ENCODE measurements at places on chromosomes 2 and 18.

DNA sequence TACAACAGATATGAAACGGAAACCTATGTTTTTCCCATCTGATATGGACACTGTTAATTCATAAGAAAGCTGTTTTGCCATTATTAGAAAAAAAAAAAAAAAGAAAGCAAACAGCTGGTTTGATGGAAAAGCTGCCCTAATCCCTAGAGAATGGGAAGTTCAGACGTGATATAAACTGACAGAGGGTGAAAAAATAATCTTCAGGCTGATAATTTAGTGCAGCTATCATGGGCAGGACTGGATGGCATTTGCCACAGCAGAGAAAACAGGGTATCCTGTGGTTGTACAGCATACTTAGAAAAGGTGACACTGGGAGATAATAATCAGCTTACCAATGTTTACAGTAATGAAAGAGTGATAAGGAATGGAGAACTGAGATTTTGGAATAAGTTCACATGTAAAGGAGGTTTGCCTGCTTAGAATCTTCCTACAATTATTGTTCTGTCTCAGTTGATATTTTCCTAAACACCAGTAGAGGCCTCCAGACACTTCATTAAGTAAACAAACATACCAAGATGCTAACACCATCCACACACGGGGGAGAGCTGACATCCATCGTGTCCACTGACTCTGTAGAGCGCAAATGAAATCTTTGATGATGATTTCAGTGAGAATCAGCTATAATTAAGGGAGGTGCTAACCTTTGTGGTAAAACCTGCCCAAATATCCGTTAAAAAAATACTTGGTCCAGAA is 211.6 kb upstream of the MMADHC start:
- DNase-seq, result peak; percentile 1

DNA sequence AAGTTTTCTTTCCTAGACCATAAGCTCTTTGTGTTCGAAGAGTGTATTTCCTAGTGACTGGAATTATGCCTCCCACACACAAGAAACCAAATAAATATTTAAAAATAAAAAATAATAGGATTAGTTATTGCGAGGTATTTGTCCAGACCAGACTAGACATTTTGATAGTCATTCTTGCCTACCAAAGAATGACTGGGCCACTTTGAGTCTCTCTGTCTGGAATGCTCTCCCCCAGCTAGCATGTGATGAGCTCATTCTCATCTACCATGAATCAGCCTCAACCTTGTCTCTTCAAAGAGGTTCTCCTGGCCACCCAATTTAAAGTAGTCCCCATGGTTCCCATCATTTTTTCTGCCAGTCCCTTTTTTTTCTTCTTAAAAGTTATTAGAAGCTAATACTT is 13.9 kb upstream of the DSC1 start:
- no peak for DNase-seq

DNA sequence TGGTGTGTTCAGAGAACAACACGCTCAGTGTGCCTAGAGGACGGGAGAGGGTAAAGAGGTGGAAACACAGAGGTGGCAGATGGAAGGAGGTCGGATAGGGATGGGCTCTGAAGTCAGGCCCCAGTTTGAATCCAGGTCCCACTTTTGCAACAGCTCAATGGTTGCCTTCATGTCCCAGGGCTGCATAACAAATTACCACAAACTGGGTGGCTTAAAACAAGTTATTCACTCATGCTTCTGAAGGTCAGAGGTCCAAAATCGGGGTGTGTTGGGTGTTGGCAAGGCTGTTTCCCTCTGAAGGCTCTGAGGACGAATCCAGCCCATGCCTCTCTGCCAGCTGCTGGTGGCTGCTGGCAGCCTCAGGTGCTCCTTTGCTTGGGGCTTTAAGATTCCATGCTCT is 12.7 kb upstream of the ADCY3 start:
- no peak for DNase-seq

DNA sequence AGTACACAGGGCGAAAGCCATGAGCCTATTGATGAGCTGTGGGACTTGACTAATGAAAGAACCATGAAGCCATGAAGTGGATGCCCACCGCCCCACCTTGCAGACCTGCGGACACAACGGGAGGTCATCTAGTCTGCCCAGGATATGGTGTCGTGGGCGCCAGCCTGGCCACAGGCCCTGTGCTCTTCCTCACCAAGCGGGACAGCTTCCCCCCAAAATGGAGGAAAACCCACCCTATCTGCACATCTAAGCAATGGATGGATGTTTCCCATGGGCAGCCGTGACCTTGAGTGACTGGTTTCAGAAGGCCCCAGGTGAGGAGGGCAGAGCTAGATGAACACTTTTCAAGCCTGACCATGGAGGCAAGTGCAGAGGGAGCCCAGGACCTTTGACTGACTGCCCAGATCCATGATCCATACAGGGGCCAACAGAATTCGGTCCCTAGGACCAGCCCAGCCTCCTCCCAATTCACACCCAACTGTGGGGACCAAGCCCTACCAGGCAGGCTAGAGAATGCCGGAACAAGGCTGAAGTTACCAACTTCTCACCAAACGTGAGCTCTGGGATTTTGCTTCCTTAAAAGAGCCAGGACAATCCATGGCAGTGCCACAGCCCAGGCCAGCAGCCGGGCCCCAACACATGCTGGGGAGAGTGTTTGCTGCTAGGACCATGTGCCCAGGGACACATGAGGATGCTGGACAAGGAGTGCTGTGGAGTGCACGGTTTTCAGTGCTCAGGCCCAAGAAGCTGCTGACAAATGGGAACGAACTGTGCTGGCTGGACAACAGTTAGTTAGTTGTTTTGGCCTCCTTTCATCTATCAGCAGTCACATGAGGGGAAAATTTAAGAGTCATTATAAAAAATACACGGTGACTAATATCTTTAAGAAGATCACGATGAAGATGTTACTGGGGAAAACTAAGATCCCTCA is 249.4 kb downstream of the HDAC4 start:
- no peak for DNase-seq

GRCh38 chr2:238465487-238466242 is 38.9 kb downstream of the ASB1 start:
- DNase-seq, result no peak

DNA sequence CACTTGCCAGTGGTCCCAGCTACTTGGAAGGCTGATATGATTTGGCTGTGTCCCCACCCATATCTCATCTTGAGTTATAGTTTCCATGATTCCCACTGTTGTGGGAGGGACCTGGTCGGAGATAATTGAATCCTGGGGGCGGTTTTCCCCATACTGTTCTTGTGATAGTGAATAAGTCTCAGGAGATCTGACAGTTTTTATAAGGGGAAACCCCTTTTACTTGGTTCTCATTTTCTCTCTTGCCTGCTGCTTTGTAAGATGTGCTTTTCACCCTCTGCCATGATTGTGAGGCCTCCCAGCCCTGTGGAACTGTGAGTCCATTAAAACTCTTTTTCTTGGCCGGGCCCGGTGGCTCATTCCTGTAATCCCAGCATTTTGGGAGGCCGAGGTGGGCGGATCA is 265.4 kb upstream of the SPOPL start:
- no peak for DNase-seq

GRCh38 chr2:148932536-148932935 is 57.5 kb downstream of the KIF5C start:
- no peak for DNase-seq

DNA sequence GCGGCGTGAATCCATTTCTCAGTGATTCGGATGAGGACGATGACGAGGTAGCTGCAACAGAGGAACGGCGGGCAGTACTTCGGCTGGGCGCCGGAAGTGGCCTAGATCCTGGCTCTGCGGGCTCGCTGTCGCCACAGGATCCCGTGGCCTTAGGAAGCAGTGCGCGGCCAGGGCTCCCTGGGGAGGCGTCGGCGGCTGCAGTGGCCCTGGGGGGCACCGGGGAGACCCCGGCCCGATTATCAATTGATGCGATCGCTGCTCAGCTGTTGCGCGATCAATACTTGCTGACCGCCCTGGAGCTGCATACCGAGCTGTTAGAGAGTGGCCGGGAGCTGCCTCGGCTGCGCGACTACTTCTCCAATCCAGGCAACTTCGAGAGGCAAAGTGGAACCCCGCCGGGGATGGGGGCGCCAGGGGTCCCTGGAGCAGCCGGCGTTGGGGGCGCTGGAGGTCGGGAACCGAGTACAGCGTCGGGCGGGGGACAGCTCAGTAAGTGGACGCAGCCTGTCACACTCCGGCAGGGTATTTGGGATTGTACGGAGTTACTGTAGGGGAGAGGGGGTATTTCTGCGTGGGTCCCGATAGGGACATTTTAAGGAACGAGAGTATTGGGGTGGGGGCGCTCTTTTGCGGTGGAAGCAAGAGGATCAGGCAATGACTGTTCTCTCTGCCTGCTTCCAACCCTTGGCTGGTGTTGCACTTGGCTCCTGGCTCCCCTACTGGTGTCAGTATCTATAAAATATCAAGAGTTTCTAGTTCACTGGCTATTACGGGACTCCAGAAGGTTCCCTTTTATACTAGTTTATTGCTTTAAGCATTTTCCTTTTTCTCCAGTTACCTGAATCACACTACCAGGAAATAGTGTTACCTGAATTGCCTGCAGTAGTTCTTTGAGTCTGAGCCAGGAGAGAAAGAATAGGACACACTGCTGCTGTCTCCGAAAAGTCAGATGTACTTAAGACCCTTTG is 772 bp downstream of the RELCH start:
- DNase-seq, result peak; percentile 27

GRCh38 chr2:197804049-197804757 is at the start of gene PLCL1:
Gene PLCL1 (plus strand): TSS chr2:197804593.
- DNase-seq, result peak; percentile 94

- no peak for DNase-seq
Observed at GRCh38 chr2:143440411-143441012, 311.3 kb downstream of the ARHGAP15 start.

GRCh38 chr2:48849770-48850169 is 94.2 kb upstream of the LHCGR start:
- no peak for DNase-seq

- DNase-seq, result peak; percentile 79
Observed at GRCh38 chr2:234483568-234484251, 13.2 kb downstream of the ARL4C start.

GRCh38 chr18:58041633-58042032 is 2.4 kb upstream of the NEDD4L start:
- peak; percentile 90 for DNase-seq

DNA sequence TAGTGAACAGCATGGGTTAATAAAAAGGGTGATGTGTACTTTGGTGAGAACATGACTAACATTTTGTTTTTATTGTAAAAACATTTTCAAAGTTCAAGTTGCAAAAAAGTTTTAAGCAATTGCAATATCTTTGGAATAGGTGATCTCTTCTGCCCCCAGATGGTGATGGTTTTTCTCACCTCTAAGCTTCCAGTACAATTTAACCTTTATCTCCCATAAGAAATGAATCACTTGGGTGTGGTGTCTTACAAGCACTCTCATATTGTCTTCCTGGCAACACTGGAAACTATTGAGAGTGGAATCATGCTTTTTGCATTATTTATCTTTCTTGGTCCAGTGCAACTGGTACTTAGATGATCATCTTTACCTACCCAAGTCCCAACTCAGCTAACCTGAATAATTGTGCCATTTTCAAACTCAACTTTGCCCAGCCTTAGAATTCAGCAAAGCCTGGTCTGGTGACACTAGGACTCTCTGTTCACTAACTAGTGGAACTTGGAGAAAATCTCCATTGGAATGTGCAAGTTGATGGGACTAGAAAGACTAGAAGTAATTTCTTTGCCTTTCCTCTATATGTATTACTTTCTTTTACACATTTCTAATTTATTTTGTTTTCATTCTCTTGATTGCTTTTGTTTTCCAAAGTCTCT is 964.7 kb upstream of the ZEB2 start:
- DNase-seq, result peak; percentile 3

DNA sequence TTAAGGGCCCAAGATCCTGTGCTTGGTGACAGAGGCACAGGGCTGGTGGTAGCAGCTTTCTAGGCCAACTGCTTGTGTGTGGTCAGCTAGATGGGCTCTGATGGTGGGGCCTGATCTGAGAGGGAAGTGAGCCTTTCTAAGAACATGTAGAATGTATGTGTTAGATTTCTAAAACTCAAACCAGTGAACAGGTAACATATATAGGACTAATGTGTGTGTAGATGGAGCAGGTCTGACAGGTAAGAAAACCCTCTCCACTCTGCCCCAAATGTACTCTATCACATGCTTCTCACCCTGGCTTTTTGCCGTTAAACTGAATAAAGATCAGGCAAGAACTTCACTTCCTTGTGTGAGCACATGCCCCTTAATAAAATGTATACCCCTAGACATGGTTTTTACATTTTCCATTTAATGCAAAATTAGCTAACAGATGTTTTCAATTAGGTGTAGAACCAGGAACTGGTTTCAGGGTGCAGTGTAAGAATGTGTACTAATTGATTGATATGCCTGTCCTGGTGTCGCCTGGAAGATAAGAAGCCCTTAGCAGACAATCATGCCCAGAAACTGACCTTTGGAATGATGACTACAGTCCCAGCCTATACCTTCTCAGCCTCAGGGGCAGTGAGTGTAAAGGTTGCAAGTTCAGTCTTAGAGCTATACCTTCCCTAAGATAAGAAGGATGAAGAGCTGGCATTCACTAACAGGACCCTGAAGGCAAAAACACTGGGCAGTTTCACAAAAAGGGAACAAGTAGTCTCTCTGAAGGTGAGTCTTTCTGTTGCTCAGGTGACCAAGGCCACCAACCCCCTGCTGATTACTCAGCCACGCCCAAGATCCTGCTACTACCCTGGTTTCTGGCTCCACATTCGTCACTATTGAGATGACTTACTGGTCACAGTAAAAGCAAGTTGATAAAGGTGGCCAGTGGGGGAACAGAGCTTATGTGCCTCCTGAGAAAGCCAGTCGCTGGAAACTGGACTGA is 71.2 kb downstream of the SPATS2L start:
- DNase-seq, result no peak

DNA sequence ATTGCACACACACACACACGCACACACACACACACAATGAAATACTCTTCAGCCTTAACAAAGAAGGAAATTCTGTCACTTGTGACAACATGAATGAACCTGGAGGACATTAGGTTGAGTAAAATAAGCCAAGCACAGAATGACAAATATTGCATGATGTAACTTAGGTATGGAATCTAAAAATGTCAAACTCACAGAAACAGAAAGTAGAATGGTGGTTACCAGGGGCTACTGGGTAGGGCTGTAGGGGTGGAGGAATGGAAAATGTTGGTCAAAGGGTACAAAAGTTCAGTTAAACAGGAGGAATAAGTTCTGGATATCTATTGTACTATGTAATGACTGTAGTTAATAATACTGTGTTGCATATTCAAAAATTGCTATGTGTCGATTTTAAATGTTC is 29.5 kb downstream of the SCN2A start:
- no peak for DNase-seq

DNA sequence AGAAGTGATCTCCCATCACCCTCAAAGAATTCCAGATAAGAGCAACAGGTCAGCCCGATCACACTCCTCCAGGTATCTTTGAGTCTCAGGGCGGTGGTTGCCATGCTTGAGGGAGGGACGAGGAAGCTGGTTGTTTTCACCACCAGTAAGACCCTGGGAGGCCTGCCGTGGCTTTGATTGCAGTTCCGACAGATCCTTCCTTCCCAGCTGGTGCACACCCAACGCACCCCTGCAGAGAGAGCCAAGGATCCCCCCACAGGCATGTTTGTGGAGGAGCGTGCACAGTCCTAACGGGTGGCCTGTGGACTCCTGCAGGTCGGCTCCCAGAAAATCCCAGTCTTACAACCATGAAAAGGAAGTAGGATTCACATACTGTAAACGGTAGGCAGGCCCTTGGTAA is 13.8 kb upstream of the ZNF236 start:
- DNase-seq, result no peak

Data from inflammatory macrophage treated with lipopolysaccharide for 4 hours (primary cell).